ENCODE measurements at places on chromosomes 12 and 14.

DNA sequence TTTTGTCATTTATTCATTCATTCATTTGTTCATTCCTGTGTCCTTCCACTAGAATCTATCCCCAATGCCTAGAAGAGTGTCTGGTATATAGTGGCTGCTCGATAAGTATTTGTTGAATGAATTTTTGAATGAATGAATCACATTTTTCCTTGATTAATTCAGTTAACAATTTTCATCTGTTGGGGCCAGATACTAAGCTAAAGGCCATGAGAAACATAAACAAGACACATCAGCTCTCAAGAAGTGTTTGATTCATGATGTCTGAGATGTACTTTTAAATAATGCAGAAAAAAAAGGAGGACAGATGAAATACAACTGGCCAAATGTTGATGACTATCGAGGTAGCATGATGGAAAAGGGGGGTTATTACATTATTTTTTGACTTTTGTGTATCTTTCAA, 48.1 kb upstream of the TMED10 start:
- no peak for DNase-seq

DNA sequence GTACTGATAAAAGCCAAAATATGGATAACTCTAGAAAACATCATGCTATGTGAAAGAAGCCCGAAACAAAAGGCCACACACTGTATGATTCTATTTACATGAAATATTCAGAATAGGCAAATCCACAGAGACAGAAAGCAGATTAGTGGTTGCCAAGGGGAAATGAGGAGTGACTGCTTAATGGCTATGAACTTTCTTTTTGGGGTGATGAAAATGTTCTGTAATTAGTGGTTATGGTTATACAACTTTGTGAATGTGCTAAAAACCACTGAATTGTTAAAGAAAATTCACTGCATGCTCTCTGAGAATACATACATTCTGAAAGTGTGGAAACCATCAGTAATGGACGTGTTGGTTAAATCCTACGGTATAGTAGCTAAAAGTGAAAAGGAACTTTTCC, 39.9 kb upstream of the STON2 start:
- DNase-seq: no peak

DNA sequence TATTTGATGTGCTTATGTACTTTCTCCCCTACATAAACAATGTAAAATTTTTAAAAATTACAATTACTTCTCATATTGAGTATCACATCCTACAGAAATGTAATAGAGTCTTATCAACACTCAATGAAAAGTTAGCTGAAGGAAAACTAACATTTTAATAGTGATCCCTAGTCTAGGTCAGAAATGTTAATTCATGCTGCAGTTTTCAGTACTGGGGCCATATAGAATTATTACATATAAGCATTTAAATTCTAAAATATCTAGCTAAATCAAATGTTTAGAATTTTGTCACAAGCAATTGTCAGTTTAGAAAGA, 37.8 kb downstream of the SLC6A15 start:
- DNase-seq: no peak

- no peak for DNase-seq
These were observed 1113.6 kb upstream of the SEL1L start for GRCh38 chr14:82647088-82647810.

DNA sequence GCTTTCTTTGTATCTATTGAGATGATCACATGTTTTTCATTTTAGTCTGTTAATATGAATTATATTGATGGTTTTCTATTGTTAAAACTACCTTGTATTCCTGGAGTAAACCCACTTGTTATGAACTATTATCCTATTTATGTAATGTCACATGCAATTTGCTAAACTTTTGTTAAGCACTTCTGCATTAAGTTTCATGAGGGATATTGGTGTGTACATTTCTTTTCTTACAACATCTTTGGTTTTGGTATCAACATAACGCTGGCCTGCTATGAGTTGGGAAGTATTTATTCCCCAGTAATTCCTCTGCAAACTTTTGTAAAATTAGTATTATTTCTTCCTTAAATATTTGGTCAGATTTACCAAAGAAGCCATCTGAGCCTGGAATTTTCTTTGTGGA, 46.5 kb upstream of the AMIGO2 start:
- DNase-seq: no peak

DNA sequence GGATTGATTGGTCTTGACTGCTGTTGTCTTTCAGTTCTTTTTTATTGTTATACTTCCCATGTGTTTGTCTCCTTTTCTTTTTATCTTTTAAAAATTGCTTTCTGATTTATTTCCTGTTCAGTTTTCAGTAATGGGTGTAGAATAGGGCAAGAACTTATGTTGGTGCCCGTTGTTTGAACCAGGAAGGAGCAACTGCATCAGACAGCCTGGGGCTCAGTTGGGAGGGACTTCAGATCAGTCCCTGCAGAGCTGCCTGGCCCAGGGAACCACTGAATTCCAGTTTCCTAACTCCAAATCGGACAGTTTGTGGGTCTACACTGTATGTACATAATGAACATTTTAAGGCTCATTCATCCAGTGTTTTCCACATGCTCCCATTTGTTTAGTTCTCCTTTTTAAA, 64.9 kb downstream of the FBXO34 start:
- no peak for DNase-seq

- DNase-seq: no peak
These were observed 6.2 kb upstream of the DYRK4 start for GRCh38 chr12:4555804-4556203.

DNA sequence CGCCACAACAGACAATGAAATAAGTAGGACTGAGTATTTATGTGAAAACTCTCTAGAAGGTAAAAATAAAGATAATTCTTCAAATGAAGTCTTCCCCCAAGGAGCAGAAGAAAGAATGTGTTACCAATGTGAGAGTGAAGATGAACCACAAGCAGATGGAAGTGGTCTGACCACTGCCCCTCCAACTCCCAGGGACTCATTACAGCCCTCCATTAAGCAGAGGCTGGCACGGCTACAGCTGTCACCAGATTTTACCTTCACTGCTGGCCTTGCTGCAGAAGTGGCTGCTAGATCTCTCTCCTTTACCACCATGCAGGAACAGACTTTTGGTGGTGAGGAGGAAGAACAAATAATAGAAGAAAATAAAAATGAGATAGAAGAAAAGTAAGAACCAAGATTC, 82.7 kb downstream of the VEZT start:
- DNase-seq: no peak

- no peak for DNase-seq
These were observed 2.3 kb upstream of the ZNF384 start for GRCh38 chr12:6691473-6691872.

- DNase-seq: no peak
These were observed 9.3 kb upstream of the SERPINA5 start for GRCh38 chr14:94571950-94572349.

GRCh38 chr12:56298828-56299227, 1.3 kb downstream of the CS start:
- no peak for DNase-seq

DNA sequence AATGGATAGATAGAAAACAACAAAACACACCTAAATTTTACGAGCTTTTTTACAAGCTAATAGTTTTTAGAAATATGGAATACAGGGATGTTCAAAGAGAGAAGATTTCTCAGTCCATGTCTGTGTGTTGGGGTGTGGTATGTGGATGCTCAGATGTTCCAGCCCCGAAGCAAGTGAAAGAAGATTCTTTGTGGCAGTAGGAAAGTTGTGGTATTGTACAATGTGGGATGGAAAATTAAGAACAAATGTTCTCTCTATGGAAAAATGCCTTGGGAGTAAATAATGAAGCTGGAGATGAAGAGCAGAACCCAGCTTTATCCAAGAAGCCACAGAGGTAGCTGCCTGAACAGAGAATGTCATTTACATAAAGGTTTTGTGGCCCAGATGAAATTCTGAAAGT, 150.3 kb upstream of the PRKD1 start:
- no peak for DNase-seq

- no peak for DNase-seq
These were observed 18.9 kb upstream of the DIO3 start for GRCh38 chr14:101542391-101542790.

DNA sequence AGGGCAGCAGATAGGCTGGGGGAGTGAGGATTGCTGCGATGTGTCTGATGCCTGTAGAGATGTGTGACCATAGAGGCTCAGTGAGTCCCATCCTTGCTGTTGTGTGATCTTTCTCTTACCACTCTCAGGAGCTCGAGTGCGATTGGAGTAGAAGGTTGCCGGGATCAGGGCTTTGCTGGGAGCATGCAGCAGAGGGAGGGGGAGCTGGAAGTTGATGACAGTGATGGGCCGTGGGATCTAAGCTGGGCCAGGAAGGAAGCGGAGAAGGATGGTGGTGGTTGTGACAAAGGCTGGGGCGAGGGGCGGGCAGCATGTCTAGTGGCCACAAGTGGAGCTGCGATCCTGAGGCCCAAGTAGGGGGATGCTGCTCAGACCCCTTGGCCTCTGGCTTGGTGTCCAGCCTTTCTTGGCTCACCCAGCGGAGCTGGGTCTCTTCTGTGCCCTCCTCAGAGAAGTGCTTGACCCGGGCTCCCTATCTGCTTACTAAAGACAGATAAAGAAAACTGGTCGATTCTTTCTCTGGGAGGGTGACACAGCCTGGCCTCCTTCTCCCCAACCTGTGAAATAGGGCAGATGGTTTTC, 66.2 kb downstream of the PRMT8 start:
- DNase-seq: no peak

GRCh38 chr12:117009759-117010158, 89.5 kb downstream of the TESC start:
- DNase-seq: no peak

- peak; percentile 72 for DNase-seq
These were observed 963 bp downstream of the ATL1 start for GRCh38 chr14:50560931-50561285.

DNA sequence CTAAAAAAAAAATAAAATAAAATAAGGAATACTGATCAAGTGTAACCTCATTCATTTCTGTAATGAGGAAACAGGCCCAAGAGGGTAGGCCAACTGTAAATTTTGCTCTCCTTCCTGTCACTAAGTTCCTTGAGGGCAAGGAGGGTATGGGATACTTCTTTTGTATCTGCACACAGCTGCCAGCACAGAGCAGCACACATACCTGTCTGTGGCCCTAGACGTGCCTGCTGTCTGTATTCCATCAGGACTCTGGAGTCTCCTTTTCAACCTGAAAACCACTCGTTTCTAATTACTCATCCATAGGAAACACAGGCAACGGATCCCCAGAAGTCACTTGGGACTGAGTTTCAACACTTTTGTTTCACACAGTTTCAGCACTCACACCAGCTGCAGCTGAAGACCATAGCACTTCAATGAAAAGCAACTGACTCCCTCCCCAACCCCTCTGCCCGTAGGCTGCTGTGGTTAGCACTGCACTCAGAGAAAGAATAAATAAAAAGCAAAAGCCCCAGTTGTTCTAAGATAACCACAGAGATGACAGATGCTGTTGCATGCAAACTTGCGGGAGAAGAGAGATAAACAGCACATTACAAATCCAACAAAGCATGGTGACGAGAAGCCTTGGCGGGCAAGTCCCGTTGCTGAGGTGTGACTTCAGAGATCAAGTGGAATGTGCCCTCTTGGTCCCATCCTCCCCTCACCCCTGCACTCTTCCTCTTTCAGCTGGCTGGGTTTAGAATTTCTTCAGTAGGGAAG, 24.9 kb downstream of the CRACR2A start:
- DNase-seq: peak; percentile 33

DNA sequence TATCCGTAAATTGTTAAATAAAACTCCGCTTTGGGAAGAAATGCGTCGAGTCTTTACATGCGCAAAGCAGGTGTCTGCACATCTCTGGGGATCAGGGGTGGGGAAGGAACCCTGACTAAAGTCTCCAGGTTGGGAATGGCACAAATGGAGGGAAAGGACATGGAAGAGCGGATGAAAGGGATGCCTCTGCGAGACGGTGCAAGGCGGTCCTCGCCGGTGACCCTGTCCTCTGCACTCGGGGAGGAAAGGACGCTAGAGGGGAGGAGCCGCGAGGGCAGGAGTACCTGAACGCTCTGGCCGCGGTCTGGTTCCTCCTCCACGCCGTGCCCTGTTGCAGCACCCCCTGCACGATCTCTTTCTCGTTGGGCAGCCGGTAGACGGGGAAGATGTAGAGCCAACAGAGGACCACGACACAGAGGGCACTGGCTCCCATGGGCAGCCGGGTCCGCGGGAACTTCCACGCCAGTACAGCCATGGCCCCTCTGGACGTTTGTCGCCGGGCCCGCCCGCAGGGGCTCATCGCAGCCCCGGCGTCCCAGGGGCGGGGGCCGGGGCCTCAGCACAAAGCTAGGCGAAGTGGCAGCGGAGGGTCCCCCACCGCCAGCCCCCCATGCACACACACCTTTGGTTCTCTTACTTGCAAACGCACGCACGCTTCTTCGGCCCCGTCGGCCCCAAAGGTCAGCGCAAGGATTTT, 646 bp downstream of the ST8SIA1 start:
- DNase-seq: no peak

GRCh38 chr14:92686900-92687427, 61.5 kb downstream of the LGMN start:
- DNase-seq: peak; percentile 71

GRCh38 chr12:89405626-89406345, 53.5 kb upstream of the DUSP6 start:
- no peak for DNase-seq

DNA sequence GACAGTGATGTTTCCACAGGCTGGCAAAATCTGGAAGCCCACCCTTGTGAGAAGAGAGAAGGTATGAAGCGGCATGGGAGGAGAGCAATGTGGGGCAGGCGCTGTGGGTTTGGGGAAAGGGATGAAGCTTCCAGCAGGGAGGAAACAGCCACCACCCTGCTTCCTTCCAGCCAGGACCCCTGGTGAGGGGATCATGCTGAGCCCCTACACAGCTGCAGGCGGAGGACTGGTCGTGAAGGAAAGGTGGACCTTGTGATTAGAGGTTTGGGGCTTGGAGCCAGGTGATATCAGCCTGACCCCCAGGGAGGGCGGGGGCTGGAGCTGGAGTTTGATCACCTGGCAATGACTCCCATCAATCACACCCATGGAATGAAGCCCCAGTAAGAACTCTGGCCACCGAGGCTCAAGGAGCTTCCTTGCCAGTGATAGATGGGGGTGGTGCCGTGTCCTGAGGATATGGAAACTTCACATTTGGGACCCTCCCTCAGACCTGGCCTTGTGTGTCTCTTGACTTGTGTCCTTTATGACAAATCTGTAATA, 48.6 kb downstream of the RIMBP2 start:
- no peak for DNase-seq

- no peak for DNase-seq
These were observed 145.7 kb upstream of the LMNTD1 start for GRCh38 chr12:25698772-25699171.

GRCh38 chr14:96092936-96093335, 53.8 kb downstream of the C14orf132 start:
- DNase-seq: no peak

All from stimulated activated CD4-positive, alpha-beta T cell treated with anti-CD3 and anti-CD28 coated beads, Interleukin-2, amount 100 ng/mL, for 24 hours (primary cell).